ENCODE measurements at places on chromosomes 13 and 19.
A peak's percentile ranks its signal among the peaks of the same experiment; 100 is the strongest.

GRCh38 chr19:18417250-18418028, 1.8 kb upstream of the SSBP4 start:
- peak; percentile 83 for DNase-seq

- DNase-seq = no peak
Measured at GRCh38 chr13:45536224-45536623, 71.5 kb downstream of the COG3 start.

DNA sequence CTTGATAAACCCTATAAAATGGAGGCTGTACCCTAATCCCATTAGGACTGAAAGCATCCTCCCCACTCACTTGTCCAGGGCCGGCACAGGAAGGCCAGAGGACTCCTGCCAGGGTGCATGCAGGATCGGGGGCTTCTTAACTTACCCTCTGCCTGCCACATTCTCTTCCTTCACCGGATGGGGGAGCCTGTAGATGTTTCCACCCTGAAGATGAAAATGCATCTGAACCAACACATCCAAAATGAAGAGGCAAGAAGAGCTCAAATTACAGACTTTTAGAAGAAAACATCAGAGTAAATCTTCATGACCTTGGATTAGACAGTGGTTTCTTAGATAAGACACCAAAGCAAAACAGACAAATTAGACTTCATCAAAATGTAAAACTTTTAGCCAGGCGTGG, 25.9 kb upstream of the NAPA start:
- DNase-seq = peak; percentile 34

DNA sequence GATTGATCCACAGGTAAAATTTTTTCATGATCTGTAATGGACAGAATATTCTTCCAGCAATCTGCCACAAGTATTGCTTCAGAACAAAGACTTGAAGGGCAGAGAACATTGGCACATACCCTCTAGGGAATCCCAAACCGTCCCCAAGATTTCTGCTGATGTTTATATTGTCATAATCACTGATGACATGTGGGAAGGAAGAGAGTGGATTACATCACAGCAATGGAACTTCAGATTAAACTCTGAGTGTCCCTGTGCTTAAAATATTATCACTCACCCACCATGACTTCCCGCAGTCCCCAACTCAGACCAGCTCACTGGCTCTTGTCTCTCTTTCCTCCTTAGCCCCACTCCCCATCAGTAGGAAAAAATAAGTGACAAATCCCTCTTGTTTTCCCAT, 8.5 kb upstream of the TPT1 start:
- DNase-seq = no peak

- no peak for DNase-seq
Measured at GRCh38 chr19:1668486-1669270, 16.3 kb upstream of the TCF3 start.

DNA sequence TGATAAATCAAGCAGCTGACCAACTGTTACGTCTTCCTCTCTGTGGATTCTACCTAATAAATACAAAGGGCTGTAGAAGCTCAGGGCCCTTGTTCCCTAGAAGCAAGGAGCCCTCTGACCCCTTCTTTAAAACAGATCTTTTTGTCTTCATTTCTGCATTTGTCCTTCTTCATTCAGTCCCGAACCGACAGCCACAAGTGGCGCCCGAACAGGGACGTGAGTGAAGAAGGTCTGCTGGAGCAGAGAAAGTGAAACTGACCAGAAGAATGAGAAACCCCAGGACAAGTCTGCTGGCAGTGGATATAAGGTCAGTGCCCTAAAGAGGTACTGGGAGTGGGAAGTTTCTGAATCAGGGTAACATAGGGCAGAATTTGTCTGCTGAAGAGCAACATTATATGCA, 13.1 kb downstream of the ZNF773 start:
- peak; percentile 10 for DNase-seq

- DNase-seq = peak; percentile 14
Measured at GRCh38 chr19:44582581-44583265, 30.6 kb upstream of the IGSF23 start.

DNA sequence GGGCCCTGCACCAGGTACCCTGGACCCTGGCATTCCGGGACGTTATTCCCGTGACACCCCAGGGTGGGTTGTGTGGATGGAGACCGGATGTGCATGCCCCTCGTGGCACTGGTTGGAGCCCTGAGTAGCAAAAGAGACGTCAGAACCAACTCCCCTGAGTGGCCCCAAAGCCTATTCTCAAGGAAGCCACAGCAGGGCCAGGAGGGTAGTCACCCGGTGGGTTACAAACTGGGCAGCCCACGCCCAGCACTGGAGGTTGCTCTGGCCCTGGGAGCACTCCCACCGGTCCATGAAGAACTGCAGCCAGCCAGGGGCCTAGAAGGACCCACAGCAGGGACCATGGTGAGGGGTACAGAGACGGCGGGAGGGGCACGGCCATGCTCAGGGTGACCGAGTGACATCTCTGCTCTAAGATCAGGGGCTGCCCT, 7.5 kb downstream of the KLF16 start:
- DNase-seq = no peak

DNA sequence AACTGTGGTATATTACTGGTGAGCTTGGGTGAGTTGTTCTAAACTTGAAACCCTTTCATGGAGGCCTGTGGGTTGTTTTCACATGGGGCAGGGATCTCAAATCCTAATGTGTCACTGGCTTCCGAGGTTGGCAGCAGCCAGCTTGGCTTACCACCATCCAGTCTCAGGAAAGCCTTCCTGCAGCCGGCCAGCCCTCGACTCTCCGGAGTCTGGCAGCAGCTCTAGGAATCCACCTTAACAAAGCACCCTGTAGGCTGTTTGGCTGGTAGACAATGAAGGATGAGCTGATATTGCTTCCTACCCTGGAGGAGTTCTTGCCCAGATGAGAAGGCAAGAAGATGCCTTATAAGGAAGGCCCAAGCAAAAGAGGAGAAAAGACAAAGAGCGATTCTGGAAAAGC, 188.3 kb downstream of the KLF12 start:
- peak; percentile 64 for DNase-seq

- DNase-seq = no peak
Measured at GRCh38 chr13:63700350-63700749, 2284.7 kb upstream of the PCDH20 start.

DNA sequence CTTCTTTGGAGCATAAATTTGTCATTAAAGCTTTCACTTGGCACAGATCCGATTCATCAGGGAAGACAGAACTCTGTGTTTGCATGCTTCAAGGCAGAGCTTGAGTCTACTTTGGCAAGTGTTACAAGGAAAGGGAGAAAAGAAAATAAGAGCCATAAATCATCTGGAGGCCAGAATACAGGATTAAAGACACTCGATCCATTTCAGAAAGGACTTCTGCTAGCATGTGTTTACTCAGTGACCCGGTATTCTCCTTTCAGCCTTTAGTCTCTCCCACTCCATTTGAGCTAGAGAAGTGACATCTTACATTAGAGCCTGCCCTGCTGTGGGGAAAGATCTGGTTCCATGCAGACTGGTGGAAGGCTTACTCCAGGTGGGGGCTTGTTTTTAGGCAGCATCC, 306.4 kb downstream of the KLF5 start:
- no peak for DNase-seq

- DNase-seq = no peak
Measured at GRCh38 chr13:100533588-100534041, 55.0 kb downstream of the GGACT start.

- no peak for DNase-seq
Measured at GRCh38 chr13:27573265-27573664, 47.1 kb downstream of the LNX2 start.
